GM13977 (cell line): ENCODE measurements at places on chromosomes 1 and 21.
A peak's percentile ranks its signal among the peaks of the same experiment; 100 is the strongest.

- no peak for DNase-seq
These were observed 27.3 kb downstream of the TEX35 start for GRCh38 chr1:178540204-178540603.

DNA sequence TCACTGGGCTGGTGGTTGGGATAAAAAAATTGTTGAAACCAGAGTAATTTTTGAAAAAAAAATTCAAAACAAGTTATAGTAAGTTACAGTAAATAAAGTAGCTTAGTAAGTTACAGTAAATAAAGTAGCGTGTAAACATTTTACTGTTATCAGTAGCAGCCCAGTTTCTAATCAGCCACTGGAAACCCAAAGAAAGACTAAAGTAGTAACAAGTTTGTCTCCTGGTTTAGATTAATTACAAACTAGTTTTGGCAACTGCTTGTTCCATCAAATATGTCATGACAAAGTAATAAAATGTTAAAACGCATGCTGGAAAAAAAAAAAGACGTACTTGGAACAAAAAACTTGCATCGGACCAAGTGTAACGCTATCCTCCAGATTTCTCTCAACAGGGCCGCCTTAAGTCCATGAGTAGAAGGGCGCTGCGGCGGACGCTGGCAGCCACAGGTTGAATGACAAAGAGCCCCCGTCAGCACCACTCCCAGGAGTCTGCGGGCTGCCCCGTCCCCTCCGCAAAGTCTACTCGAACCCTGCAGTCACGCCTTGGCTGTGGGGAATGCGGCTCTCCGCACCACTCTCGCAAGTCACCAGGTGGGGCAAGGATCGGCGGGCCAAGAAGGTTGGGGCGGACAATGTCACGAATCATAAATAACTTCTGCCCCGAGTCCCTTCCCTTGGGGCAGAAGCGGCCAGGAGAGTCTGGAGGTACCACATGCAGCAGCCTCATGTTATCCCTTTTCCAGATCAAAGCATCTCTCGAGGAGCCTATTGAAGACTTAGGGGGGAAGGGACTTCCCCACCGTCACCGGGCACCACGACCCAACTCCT, 837 bp downstream of the SLC16A1 start:
- DNase-seq, result peak; percentile 63

GRCh38 chr1:154170547-154171222, 15.8 kb upstream of the NUP210L start:
- peak; percentile 30 for DNase-seq

DNA sequence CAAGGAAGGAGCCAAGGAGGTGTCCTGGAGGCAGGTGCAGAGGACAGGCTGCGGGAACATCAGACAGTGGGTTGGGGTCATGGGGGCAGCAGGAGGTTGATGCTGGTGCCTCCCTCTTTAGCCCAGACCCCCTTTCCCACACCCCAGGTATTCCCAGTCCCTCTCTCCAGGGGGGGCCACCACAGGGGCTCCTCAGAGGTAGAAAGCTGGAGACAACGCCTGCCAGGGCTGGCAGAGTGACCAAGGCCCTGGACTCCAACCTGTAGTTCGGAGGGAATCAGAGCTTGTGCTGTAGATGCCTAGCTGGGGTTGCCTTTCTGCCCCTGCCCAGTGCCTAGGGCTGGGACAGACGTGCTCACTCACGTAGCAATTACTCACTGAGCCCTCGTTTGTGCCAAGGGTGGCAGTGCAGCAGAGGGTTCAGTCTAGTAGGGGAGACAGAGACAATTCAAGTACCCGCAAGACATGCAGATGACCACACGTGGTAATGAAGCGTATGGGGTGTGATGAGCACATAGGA, 148.2 kb downstream of the PTPRU start:
- DNase-seq, result no peak

GRCh38 chr1:47701741-47702515, 264.1 kb downstream of the FOXD2 start:
- no peak for DNase-seq

DNA sequence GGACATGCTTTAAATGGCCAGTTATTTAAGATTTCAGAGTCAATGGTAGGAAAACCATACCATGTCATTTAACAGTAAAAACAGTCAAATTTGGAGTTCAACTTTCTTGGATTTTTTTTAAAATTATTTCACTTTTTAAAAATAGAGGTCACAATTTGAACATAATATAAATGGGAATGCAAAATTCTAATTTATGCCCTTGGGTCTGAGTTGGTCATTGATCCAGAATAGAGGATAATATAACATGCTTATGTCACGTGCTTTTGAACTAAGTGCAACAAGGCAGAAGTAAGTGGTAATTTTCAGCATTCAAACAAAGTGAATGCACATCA, 113.1 kb upstream of the SLC35F3 start:
- DNase-seq, result no peak

DNA sequence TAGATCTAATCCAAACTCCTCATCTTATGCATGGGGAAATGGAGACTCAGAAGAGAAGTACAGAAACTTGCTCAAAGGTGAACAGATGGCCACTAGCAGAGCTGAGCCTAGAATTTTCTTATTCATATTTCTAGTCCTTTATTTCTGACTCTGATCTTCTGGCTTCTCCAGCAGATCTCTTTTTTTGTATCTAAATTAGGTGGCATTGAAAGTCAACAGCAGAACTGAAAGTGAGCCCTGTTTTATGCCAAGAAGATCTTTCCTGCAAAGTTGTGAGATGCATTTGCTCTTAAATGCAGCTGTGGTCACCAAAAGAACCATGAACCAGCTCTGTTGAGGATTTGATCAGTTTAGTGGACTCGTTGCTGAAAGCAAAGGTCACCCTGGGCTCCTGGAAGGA, 75.5 kb downstream of the KAZN start:
- no peak for DNase-seq

- no peak for DNase-seq
These were observed 141.8 kb downstream of the TTLL7 start for GRCh38 chr1:83857103-83857502.

DNA sequence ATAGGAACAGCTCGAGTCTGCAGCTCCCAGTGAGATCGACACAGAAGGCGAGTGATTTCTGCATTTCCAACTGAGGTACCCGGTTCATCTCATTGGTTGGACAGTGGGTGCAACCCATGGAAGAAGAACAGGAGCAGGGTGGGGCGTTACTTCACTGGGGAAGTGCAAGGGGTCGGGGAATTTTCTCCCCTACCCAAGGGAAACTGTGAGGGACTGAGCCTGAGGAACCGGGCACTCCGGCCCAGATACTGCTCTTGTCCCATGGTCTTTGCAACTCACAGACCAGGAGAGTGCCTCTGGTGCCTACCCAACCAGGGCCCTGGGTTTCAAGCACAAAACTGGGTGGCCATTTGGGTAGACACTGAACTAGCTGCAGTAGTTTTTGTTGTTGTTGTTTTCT, 307.1 kb downstream of the AMY1C start:
- no peak for DNase-seq

DNA sequence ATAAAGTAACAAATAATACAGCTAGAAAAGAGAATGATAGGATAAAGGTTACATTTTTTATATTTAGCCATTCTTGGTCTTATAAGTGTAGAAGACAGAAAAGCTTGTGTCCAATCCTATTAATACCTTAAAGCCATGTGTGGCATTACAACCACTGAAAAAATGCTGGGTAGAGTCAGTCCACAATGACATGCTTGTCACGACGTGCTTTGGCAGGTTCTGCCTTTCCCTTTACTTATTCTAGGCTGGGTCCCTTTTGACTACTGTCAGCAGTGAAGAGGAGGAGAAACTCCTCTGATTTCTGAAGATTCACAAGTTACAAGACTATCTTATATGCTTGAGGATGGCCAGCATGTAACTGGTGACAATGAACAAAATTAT, 14.6 kb upstream of the AIM2 start:
- DNase-seq, result no peak

DNA sequence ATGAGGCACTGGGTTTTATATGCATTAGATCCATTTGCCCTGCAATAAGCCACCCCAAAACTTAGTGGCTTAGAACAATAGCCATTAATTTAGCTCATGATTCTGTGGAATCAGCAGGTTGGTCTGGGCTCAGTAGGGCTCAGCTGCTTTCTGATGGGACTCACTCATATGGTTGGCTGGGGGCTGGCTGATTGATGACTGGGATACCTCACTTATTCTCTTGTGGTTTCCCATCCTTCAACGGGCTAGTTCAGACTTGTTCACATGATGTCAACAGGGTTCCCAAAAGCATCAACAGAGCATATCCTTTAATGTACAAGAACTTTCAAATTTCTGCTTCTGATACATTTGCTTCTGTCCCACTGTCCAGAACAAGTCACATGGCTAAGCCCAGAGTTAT, 43.2 kb downstream of the DNM3 start:
- DNase-seq, result no peak

GRCh38 chr1:11495579-11495978, 16.6 kb downstream of the DISP3 start:
- DNase-seq, result no peak

- DNase-seq, result no peak
These were observed 7.6 kb downstream of the MEX3A start for GRCh38 chr1:156074661-156075060.

- DNase-seq, result no peak
These were observed 9.1 kb upstream of the COA7 start for GRCh38 chr1:52706941-52707926.

- no peak for DNase-seq
These were observed 97.2 kb downstream of the VPS13D start for GRCh38 chr1:12326986-12327385.

GRCh38 chr1:145877923-145878486, 7.7 kb downstream of the ANKRD35 start:
- no peak for DNase-seq

DNA sequence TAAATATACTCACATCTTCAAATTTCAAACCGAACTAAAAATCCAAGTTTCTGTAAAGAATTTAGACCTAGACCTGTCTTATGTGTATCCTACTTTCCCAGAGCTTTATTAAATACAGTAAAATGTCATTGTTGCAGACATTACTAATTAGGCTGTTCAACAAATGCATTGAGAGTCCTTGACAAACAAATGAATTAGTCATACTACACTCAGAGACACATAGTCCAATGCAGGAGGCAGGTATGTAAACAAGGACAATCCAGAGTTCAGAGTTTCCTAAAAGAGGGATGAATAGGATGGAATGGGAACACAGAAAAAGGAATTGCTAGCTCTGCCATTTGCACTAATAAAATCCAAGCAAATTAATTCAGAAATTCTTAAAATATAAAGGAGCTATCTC, 1.6 kb upstream of the EGLN1 start:
- DNase-seq, result no peak

DNA sequence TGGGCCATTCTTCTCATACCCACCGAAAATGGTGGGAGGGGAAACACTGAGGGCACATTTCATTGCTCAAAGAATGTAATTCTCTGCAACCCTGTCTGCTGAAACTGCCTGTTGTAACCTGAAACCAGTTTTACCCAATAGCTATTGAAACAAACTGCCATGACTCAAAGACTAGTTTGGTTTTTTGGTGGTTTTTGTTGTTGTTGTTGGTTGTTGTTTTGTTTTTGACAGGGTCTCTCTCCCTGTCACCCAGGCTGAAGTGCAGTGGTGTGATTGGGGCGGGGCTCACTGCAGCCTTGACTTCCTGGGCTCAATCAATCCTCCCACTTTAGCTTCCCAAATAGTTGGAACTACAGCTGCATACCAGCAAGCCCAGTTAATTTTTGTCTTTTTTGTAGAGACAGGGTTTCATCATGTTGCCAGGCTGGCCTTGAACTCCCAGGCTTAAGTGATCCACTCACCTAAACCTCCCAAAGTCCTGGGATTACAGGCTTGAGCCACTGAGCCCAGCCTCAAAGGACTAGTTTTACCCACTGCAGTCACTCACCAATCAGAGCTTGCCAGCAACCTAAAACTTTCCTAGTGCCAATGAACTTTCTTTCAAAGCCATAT, 2.1 kb upstream of the IPP start:
- no peak for DNase-seq

GRCh38 chr1:201282931-201283829, at the start of gene PKP1:
Gene PKP1, plus strand, starts transcription at chr1:201283506. Its CDS starts 197 bp downstream, at chr1:201283703.
- no peak for DNase-seq

DNA sequence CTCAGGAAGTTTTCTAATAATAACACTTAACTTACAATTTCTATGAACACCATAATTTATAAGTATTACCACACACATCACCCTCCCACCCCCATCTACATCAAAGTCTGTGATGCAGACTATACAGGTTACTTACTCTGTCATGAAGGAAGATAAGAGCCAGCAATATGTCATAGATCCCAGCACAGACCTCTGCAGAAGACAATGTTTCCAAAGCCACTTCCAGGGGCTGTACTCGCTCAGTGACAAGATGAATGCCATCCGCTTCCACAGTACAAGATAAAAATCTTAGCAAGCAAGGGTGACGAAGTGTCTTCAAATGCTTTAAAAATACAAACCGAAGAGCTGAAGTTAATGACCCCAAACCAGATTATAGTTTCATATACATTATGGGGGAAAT, 15.2 kb downstream of the SCYL3 start:
- no peak for DNase-seq
